ENCODE measurements at places on chromosomes 12 and 14.

GRCh38 chr14:22070119-22070982 is 396.7 kb upstream of the OR4E1 start:
- DNase-seq = peak; percentile 25

DNA sequence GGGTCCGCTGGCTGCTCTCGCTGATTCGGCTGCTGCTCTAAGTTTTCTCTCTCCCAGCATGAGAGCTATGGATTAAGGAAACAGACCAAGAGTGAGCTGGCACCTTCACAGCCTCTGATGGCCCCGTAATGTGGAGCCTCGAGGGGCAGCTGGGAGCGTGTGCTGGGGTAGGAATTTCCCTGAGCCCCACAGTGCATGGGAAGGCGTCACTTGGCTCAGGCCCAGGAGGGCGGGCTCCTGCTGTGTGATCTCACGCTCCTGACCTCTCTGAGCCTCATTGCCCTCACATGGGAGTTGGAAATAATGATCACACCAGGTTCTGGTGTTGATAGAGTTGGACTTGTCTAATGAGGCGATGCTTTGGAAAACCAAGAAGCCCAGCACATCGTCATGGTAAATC is 238.6 kb upstream of the CRY1 start:
- no peak for DNase-seq

DNA sequence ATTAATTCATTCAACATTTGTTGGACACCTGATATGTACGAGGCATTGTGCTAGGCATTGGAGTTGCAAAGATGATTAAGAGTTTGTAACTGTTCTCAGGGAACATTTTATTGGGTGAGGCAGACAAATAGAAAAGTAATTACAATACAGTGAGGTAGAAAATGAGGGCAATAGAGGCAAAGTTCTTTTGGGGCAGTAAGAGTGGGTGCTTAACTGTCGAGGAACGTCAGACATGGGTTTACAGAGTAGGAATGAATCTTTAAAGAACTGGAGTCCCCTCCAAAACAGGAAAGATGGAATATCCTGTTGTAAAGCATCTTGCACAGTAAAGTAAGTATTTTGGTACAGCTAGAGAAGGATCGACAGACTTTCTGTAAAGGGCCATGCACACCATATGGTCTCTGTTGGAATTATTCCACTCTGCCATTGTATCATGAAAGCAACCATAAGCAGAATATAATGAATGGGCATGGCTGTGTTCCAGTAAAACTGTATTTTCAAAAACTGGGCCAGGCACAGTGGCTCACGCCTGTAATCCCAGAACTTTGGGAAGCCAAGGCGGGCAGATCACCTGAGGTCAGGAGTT is 9.1 kb downstream of the CREBL2 start:
- no peak for DNase-seq

GRCh38 chr14:30185832-30186231 is 258.2 kb upstream of the PRKD1 start:
- no peak for DNase-seq

- no peak for DNase-seq
These were observed at the start of gene CDH24 for GRCh38 chr14:23056956-23057756. TSS of gene CDH24 (minus strand) at chr14:23057520. CDS start at chr14:23055733, 1,787 bp downstream.

- DNase-seq = peak; percentile 17
These were observed 13.4 kb downstream of the NCAPD2 start for GRCh38 chr12:6507102-6507998.

- no peak for DNase-seq
These were observed 6.5 kb downstream of the CCDC175 start for GRCh38 chr14:59570122-59570521.

GRCh38 chr12:89069431-89069830 is 282.9 kb downstream of the DUSP6 start:
- no peak for DNase-seq

DNA sequence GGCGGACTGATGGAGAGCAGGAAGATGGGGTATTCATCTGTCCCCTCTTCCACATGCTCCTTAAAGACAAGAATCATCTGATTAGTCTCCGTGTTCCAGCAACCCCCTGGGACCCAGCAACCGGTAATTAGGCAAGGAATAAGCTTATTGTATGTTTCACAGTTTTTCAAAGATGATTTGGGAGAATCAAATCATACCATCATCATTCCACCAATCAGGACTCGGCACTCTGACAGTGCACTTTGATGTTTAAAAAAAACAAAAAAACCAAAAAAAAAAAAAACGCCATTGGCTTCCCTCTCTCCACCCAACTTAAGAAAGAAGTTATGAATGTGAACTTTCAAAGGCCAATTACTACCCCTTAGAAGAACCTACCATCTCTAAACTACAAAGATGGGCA is 1.3 kb upstream of the DYNC1H1 start:
- no peak for DNase-seq

GRCh38 chr12:72234886-72235285 is 37.3 kb upstream of the TRHDE start:
- no peak for DNase-seq

DNA sequence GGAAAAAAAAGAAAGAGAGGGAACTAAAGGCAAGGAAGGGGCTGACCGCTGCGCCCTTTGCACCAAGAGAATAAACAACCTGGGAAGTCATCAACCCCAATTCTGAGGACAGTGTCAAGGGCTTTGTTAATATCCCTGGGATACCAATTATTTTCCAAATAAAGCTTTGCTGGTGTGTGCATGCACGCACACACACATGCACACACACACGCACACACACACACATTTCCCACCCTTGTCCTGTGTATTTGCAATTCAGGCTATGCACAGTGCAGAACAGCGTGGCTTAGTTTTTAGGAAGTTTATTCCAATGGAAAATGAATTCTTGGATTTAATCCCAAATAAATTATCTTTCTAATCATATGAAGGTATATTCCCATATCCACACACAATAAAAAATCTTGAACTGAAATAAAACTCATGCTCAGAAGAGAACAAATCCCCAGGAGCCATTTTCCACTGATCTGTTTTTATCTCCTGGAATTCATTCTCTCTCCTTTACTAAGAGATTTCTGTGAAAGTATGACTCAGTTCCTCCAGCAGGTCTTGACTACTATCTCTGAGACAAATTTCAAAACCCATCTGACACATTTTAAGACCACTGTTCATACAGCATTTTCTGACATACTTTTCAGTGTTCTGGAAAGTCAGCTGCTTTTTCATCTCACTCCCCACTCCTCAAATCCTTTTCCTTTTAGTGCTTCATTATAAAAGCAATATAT is 334.4 kb upstream of the ATP2B1 start:
- no peak for DNase-seq

DNA sequence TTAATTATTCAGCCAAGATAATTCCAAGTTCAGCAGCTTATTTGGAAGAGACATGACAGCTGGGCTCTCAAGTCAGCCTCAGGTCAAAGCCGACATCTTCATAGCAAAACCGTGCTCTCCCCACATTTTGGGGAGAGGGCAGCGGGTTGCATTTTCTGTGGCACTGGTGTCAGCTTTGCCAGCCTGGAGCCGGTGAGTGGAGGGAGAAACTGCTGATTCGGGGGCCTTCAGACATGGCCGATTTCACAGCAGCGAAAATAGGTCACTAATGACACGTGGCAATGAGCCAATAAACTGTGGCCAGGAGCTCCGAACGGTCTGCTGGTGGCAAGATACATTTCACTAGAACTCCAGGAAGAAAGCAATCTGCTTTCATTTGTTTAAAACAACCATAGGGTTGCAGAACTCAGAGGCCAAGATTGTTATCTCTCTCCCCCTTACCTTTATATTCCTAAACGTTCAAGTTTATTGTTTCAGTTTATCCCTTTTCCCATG is 173.2 kb downstream of the CAND1 start:
- no peak for DNase-seq

- DNase-seq = no peak
These were observed 9.3 kb upstream of the FMNL3 start for GRCh38 chr12:49716553-49716952.

DNA sequence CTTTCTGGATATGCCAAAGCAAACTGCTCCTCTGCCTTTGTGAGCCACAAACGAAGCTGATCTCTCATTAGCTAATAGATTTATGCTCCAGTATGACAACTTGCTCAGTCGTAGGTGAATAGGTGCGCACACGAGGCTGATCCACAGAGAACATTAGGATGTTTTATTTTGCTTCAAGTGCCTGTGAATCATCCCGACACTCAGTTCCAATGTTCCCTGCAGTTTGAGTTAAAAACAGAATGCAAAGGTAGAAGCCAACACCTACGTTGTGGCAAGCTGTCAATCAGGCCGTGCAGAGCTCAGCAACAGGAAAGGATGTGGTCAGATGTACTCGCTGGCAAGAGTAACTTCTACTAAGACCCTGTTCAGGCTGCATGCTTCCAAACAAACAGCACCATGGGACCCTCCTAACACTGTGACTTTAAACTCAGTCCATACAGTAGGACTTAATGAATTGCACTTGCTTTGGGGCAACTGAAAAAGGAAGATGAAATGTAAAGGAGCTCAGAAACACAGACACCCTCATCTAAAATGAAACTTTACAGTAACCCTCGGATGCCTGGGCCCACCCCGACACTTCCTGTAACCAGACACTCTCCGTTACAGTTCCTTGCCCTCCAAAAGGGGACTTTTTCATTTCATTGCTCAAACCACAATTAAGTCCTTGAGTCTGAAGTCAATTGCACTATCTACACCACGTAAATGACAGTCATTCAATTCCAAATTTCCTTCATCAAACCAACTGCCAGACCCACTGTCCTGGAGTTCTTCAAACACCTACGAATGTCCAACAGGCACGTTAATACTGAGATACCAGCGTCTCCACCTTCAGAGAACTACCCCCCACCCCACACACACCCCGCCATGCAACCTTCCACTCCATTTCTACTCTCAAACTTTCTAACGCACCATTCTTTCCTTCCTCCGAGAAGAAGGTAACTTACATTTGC is 1.6 kb downstream of the CCDC88C start:
- DNase-seq = no peak

DNA sequence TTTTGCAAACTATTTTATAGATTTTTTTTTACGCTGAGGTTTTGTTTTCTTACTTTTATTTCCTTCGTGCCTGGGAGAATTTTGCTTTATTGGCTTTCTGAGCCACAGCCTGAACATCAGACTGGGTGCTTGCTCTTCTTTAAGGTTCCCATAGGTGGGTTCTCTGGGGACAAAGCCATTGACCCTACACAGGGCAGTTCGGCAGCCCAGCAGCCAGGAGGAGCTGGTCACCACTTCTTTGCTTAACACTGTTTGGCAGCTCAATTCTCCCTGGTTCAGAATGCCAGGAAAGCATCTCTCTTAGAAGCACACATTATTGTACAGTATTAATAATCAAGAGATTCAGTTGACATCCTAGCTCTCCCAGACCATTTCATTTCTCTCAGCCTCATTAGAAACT is 140.8 kb upstream of the NEDD1 start:
- DNase-seq = no peak

DNA sequence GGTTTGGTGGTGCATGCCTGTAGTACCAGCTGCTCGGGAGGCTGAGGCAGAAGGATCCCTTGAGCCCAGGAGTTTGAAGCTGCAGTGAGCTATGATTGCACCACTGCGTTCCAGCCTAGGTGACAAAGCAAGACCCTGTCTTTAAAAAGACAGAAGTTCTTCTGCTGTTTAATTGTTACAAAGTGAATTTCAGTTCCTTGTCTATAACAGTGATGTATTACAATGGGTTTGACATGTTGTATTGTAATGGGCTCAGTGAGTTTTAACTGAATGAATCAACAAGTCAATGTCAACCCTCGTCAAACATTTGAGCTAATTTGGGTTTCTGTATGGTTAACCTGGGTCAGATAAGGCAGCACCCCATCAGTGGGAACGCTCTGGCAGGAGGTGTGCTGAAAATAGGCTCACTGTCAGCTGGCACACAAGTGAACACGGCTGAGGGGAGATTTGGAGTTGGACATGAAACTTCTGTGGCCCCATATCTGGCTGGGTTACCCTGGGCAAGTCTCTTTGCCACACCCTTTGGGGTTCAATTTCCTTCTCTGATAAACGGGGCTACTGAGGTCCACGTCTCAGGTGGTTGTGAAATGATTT is 14.0 kb upstream of the TRPV4 start:
- no peak for DNase-seq

GRCh38 chr12:69688471-69689427 is 10.4 kb downstream of the BEST3 start:
- DNase-seq = peak; percentile 35

GRCh38 chr14:24959791-24960331 is 90.1 kb downstream of the STXBP6 start:
- DNase-seq = no peak

DNA sequence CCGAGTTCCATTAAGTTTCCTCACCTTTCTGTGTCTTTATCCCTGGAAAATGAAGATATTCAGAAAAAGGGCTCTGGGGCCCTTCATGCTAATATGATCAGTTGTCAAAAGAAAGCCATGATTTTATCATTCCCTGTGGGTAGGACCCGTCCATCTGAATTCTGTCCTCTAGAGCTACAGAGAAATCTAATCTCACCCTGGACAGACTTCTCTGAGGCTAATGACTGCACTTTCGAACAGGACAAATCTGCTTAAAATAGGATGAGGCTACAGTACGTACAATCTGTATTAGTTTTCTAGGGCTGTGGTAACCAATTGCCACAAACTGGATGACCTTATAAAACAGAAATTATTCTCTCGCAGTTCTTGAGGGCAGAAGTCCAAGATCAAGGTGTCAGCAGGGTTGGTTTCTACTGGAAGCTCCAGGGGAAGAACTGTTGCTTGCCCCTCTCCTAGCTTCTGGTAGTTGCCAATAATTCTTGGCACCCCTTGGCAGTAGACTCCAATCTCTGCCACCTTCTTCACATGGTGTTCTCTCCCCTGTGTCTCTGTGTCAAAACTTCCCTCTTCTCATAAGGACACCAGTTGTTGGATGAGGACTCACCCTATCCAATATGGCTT is 1.3 kb downstream of the AK7 start:
- DNase-seq = no peak

DNA sequence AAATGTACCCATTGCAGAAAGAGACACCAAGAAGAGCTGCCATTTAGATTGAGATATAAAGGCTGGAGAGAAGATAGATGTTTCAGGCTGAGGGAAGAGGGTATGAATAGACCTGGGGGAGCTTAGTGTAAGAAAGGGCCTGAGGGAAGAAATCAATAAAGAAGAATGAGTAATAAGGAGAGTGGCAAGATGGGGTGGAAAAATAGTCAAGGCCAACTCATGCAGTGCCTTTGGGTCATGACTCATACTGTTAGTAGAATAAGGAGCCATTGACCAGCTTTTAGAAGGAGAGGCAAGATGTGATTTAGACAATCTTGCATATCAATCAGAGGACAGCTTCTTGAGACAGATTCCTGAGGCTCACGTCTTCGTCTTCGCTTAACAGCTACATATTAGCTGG is 287.5 kb downstream of the DUSP6 start:
- DNase-seq = no peak

- no peak for DNase-seq
These were observed 119.9 kb downstream of the PHETA1 start for GRCh38 chr12:111249018-111249370.

GRCh38 chr14:71463807-71464206 is 468.4 kb upstream of the RGS6 start:
- no peak for DNase-seq

All from iPS DF 19.7 (cell line).